Gastroesophageal sphincter (tissue), 4 donors: ENCODE measurements at places on chromosomes 6 and 20.

DNA sequence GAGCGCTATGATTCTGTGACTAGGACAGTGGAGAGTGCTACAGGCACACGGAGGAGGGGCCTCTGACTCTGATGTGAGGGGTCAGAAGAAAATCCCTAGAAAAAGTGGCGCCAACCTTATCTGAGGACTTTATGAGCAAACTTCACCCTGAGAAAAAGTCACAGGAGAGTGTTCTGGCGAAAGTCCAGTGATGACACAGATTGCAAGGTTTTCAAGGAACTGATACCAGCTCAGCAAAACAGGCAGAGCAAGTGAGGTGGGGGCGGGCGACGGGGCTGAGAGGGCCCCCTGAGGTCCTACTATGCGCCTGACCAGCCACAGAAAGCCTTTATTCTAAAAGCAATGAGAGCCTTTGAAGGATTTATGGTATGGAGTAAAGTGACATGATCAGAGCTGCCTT, 73.3 kb downstream of the SLC22A23 start:
- no peak for ATAC-seq

DNA sequence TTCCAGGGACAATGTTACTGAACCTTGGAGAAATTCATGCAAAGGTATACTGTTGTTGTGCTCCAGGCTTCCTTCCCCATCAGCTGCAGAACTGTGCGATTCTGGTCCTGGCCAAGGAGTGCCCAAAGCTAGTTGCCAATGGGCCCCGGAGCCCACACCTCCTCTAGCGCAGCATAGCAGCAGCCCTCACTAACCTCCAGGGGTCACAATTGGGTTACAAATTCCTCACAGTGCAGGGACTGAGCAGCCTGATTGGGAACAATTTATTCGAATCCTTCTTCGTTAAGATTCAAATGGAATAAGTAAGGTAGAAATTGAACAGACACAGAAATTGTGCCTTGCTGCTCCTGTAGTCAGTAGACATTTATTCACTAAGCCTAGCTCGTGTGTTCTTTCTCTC, 284.9 kb downstream of the PRKN start:
- no peak for ATAC-seq

DNA sequence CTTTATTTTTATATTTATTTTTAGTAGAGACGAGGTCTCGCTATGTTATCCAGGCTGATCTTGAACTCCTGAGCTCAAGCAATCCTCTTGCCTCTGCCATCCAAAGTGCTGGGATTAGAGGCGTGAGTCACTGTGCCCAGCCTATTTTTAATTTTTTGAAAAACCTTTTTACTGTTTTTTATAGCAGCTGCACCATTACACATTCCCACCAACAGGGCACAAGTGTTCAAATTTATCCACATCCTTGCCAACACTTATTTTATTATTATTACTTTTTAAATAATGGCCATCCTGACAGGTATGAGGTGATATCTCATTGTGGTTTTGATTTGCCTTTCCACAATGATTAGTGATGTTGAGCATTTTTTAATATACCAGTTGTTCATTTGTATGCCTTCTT, 42.5 kb downstream of the PACSIN1 start:
- ATAC-seq = no peak

DNA sequence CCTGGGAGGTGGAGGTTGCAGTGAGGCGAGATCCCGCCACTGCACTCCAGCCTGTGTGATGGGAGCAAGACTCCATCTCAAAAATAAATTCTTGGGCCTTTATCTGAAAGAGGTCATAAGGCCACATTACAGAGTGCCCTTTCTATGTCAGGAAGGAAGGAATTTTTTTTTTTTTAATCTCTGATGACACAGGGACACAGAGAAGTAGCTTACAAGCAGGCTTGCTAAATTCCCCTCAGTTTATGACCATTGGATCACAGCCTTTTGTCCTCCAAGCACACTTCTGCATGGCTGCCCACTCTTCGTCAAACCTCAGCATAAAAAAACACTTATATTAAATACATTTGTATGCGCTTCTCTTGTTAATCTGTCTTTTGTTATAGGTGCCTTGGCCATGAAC, 7.5 kb upstream of the IFNGR1 start:
- ATAC-seq = no peak

- ATAC-seq = no peak
Observed at GRCh38 chr6:124723671-124724070, 238.6 kb upstream of the RNF217 start.

DNA sequence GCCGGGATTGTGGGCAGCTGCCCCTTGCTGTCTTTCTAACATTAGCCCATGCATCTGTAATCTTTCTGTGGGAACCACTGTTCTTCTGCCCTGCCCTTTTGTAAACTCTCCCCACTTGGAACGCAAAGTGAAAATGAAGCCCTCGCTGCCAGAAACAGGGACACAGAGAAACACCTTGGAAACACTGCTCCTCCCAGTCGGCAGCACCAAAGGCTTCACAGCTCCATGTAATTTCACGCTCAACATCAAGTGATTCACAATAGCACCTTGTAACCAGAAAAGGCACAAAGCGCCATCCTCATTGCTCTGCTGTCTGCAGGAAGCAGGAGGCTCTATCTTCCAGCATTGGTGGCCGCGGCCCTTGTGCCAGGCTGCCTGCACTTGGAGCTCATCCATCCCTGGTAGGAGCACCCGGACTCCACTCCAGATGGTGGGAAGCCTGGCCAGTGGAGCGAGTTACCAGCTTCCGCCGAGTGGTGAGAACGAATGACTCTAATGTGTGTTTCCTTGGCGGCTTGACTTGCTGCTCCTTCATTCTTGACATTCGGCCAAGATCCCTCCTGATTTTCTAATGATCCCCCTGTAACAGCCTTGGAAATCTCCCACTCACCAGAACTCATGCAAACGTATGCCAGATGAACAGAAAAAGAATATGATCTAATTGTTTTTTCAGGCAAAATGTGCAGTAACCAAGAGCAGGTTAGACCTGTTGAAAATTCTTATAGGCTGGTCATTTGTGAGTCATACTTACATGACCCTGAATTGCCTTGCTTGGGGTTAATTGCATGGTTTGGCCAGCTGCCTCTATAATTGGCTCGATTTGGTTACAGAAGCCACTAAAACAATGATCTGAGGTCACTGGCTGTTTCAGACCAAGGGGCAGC, 169.1 kb upstream of the CDYL start:
- no peak for ATAC-seq

DNA sequence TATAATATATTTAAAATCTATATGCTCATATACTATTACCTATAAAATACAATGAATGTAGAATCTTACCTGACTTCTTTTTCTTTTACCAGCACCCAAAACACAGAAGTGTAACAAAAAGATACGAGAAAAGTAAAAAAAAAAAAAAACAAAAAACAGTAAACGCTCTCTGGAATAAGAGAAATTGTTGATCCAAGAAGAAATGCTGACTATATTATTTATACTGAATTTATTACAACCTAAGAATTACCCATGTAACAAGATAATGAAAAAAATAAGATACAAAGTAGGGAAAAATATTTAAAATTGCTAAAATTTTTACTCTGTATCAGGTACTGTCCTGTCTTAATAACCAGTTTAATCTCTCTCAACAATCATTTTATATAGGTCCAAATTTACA, 787.9 kb upstream of the MAN1A1 start:
- no peak for ATAC-seq

DNA sequence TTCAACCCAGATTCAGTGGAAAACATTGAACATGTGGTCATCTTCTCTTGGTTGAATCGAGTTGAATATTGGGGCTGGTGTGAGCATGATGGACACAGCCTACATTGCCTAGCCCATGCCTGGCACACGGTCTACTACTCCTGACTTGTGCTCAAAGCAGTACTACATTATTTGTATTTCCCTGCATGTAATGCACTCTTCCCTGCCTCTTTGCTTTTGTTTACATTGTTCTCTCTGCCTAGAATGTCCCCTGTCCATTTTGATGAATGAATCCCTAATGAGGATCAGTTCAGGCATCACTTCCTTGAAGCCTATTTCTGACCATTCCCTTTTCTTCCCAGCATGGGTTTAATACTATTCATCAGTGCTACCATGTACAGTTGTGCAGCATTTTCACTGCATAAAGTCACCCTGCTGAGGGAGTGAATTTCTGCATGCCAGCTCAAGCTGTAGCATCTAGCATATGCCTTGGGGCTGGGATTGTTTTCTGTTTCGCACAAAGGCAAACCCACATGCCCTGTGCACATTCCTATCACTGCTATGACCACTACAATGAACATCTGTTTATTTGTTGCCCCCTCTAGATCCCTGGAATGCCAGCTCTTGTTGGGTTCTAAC, 75.3 kb upstream of the CCN6 start:
- ATAC-seq = no peak

DNA sequence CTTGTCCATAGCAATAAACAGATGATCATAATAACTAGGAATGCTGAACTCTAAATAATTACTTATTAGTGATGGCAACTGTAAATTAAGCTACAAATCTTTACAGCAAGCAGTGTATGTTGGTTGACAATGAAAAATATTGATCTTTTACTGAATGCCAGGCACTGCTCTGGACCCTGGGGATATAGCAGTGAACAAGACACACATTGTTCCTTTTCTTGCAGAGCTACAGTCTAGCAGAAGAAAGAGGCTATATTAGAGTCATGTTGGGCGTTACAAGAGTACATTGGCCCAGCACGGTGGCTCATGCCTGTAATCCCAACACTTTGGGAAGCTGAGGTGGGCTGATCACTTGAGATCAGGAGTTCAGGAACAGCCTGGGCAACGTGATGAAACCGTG, 11.5 kb downstream of the PXT1 start:
- ATAC-seq = no peak

DNA sequence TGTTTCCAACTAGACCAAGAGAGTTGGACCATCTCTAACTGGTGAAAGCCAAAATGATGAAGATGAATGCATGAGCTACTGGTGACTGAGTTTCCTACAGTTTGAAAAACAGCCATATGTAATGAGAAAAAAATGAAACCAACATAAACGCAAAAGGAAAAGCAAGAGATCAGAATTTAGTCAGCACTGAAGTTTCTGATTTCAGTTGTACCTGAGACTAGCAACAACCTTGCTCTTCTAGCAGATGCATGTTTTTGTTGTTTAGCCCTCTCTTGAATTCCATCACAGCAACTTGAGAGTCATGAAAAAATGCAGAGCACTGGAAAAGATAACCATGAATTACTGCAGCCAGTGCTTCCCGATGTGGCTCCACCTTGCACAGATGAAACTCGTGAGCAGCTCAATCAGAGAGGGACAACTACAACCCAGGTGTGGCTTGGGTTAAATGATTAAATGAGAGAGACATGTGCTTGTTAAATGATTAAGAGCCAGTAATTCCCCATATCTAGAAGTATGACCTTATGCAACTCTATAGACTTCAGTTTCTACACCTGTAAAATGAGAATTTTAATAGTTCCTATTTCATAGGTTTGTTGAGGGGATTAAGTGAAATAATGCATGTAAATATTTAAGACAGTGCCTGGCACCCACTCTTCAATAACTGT, 104.8 kb downstream of the ELOVL4 start:
- ATAC-seq = no peak

- no peak for ATAC-seq
Observed at GRCh38 chr6:45473121-45473993, 95.6 kb upstream of the SUPT3H start.

DNA sequence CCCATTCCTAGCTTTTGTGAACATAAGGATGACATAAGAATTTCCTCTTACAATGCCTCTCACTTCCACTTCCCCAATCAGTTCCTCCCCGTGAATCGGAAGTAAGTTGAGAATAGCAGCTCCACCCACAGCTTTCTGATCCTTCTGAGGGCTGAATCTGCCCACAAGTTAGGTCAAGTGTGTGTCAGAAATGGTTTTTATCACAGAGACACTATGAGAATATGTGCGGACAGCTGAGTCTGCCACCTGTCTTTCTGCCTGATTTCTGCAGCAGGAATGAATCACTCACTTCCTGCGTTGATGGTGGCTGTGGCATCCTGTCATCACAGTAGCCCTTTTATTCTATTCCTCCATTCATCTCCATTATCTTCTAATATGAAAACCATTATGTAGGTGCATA, 70.2 kb downstream of the RIN2 start:
- ATAC-seq = no peak

- ATAC-seq = no peak
Observed at GRCh38 chr6:17656644-17657043, 50.1 kb downstream of the NUP153 start.

- no peak for ATAC-seq
Observed at GRCh38 chr20:32792731-32793458, 26.9 kb upstream of the MAPRE1 start.

GRCh38 chr6:115456848-115457247, 603.8 kb downstream of the FRK start:
- no peak for ATAC-seq

DNA sequence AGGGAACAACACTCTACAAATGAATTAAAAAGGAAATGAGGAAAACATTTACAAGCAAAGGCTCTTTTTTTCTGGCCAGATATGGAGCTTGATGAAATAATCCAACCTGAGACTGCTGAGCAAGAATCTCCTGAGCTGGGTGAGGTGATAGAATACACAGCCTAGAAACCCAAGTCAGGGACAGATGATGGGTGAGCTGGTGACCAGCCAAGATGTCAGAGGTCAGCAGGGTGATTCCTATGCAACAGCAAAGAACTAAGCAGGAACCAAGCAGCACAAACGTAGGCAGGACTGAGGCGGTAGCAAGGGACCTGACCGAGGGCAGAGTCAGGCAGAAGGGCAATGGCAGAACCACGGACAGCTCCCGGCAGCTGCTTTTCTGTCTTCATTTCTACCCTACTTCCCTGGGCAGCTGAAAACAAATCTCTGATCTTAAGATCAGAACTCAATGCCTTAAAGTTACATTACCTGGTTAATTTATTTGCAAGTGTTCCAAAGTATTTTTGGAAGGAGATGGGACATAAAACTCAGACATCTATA, 75.1 kb downstream of the CDC40 start:
- ATAC-seq = no peak

DNA sequence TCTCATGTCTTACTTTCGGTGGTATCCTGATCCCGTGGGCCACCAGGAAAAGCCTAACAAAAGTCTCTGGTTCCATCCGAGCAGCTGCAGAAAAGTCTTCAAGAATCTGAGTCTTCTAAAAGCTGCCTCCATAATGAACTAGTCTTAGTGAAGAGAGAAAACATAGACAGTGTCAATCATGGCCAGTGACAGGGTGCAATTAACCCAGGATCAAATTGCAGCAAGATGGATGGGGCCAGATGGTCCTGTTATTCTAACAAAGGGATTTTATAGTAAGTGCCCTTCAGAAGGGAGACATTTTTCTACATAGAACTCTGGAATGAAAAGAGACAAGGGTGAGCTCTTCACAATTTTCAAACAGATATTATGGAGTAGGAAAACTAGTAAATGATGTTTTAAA, 281.6 kb upstream of the ZFP64 start:
- ATAC-seq = no peak

DNA sequence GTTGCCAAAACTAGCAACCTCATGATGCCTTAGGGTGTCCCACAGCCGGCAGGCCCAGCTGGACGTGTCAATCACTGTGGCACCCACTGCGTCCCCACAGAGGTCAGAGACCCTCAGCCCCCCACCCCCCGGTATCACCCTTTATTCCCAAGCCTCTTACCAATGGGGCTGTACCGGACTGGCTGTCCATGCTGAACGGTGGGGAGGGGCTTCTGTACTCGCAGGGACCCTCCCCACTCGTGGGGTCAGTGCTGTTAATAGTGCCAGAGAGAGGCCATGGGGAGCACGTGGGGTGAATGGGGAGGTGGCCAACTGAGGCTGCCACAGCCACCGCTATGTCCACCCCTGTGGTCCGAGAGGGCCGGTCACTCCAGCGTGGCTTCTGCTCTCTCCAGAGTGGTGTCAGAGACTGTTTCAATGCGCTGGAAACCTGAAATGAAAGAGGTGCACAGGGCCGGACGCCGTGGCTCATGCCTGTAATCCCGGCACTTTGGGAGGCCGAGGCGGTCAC, 68.6 kb downstream of the THBS2 start:
- ATAC-seq = no peak

GRCh38 chr6:26309731-26310142, 55.3 kb upstream of the BTN3A2 start:
- no peak for ATAC-seq
